ENCODE measurements at places on chromosomes 3 and 15.

DNA sequence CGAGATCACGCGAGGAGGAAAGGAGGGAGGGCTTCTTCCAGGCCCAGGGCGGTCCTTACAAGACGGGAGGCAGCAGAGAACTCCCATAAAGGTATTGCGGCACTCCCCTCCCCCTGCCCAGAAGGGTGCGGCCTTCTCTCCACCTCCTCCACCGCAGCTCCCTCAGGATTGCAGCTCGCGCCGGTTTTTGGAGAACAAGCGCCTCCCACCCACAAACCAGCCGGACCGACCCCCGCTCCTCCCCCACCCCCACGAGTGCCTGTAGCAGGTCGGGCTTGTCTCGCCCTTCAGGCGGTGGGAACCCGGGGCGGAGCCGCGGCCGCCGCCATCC lies 1.1 kb upstream of the SETD5 start:
- peak; percentile 91 for DNase-seq

DNA sequence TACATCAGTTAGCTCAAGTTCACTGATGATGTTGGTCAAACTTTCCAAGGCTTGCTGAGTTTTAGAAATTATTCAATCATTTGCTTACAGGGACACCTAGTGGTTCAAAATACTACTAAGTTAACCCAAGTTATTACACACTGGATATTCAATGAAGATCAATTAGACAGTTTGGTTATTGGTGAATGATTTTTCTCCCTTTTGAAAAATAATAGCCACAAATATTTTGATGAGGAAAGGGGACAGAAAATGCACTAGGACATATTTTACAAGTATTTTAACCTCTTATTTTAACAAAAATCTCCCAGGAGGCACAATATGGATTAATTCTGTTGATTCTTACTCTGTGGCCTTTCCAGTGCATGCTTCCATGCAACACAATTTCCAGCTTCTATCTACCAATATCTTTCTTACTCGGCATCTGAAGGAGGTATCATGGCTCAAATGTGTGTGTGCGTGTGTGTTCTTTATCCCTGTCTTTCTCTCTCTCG lies 20.1 kb upstream of the GOLGA6L2 start:
- DNase-seq: peak; percentile 8

DNA sequence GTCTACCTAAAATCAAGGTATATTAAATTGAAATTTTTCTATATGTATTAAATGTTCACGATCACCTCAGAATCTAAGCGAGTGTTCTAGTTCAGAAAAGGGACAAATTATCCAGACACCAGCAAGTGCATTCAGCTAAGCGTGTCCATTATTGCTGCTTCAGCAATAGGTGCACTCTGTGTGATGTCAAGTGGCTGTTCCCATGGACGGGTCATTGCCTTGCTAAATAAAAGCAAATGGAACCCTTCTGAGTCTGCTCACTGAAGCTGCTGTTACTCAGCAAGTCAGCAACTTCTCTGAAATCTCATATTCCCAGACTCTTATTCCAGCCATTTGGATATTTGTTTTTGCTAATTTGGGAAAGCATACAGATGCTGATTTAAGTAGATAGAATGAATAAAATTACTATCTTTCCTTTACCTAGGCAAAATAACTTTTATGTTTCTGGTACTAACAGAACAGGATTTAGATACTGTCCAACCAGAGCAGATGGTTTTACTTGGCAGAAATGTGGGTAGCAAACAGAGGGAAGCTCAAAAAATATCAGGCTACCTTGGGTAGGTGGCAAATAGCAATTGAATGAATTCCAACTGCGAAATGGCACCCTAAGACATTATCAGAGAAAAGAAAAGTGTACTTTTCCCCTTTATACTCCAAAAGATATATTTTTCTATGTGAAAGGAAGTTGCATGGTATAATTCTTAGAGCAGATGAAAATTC lies 407.0 kb downstream of the GAP43 start:
- no peak for DNase-seq

GRCh38 chr3:171569571-171570132 lies 109.4 kb upstream of the TNIK start:
- DNase-seq: no peak
